ENCODE measurements at places on chromosomes 16 and 17.

DNA sequence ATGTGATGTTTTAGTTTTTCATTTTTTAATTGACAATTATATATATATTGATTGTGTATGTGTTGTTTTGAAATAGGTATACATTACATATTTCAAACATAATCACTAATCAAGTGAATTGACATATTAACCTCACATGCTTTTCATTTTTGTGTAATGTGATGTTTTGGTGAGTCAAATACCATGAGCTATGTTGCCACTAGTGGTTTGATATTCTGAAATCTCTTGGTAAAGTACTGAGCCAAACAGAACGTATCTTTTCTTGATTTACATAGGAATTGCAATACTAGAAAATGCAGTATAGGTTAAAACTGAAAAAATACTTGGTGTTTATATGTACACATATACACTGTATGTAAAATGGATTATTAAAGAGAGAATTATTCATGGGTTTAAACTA is 65.2 kb upstream of the SIAH1 start:
- DNase-seq, result no peak

DNA sequence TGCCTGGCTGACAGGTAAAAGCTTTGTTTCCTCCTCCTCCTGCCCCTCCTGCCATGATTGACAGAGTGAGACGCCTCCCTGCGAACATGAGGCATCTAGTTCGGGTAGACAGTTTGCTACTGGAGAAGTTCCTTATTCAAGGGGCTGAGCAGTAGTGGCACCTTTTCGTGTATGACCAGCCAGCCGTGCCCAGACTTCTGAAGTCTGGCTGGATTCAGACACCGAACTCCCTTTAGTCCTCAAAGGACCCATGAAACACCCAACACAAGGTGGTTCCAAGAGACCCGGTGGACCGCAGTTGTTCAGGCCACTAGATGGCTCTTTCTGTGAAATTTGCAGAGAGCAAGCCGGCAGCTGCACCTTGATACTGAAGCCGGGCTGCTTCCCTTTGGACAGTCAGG is 192.8 kb downstream of the XYLT1 start:
- DNase-seq, result no peak

- no peak for DNase-seq
Observed at GRCh38 chr17:60729854-60730253, 52.2 kb downstream of the BCAS3 start.

- peak; percentile 73 for DNase-seq
Observed at GRCh38 chr16:30184096-30184890, 891 bp downstream of the CORO1A start.

DNA sequence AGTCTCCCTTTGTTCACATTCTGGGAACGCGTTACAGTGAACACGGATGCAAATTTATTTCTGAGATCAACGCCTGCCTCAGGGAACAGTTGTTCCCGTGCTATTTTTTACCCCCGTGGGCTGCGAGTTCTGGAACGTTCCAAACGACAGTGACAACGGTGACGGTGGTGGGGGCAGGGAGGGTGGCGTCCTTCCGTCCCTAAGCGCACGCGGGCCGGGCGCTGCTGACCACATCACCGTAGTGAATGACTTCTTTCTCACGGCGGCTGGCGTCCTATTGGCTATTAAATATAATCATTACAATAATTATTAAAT is 45.1 kb upstream of the SSTR5 start:
- no peak for DNase-seq

DNA sequence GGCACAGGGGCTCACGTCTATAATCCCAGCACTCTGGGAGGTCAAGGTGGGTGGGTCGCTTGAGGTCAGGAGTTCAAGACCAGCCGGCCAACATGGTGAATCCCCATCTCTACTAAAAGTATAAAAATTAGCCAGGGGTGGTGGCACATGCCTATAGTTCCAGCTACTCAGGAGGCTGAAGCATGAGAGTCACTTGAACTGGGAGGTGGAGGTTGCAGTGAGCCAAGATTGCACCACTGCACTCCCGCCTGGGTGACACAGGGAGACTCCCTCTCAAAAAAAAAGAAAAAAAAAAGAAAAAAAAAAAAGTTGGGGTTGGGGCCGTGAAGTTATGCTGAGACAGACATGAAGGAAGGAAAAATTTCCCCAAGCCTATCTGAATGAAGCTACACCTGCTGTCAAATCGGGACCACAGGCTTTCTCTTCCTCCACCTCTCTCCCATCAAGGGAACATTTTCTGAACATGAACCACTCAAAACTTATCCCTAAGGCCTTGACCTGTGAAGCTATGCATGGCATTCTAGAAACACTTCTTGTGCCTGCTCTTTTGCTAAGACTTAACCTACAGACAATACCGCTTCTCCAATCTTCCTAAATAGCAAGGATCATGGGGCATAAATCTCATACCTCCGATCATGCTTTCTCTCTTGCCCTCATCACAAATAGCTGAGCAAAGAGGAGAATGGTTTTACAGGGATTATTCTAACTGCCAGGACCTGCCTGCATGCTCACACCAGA is 88.6 kb downstream of the CYTH1 start:
- no peak for DNase-seq

GRCh38 chr16:73172973-73173709 is 125.2 kb upstream of the ZFHX3 start:
- DNase-seq, result no peak
